ENCODE measurements at places on chromosomes 16 and 17.

DNA sequence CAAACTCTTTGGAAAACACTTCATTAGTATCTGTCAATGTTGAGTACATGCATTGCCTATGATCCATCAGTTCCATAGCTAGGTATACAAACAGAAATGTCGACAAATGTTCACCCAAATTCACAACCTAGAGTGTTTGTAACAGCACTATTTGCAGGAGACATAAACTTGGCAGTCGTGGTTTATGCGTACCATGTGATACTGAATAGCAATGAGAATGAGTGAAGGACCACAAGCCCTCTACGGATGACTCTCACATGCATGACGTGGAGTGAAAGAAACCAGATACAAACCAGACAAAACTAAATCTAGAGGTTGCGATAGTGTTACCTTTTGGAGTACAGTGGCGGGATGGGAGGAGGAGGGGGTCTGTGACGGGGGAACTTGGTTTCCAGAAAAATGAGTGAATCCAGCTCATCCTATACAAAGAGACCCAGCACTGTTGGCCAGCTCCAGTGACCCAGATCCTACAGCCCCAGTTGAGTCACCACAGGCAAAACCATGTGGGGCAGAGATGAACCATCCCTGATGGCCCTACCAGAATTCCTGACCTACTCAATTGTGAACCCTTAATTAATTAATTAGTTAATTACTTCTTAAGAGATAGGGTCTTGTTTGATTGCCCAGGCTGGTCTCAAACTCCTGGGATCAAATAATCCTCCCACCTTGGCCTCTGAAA is 15.9 kb upstream of the ULK2 start:
- DNase-seq = no peak

DNA sequence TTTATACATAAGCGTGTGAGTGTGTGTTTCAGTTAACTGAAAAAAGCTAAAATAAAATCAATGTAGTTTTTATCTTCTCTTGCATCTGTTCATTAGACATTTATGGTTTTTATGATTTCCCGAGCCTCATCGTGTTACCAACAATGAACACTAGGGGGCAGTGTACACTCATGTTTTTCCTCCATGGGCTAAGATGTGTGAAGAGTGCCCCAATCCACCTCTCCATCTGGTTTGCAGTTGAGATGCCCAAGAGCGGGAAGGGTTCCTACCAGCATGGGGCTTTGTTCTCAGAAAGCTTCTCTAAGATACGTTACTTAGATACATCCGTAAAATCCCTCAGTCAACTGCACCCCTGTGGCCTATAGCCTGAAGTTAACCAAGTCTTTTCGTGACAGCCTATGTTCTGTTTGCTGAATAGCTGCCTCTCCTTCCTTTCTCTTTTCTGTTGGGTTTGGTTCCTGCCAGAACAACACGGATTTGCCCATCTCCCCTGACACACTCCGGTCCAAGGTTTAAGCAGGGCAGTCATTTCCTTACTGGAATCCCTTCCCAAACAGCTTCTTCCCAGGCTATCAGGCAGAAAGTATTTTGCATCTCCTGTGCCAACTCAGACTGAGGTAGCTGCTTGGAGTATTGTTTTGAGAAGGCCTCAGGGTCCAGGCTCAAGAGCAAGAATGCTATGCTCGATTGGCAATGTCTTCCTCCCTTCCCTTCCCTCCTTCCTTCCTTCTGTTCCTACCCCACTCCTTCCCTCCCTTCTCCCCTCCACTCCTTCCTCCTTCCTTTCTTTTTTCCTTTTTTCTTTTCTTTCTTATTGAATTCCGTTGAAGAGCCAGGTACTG is 12.9 kb upstream of the ELAC2 start:
- peak; percentile 55 for DNase-seq

GRCh38 chr17:49681106-49681979 is 3.4 kb upstream of the SPOP start:
- DNase-seq = no peak

DNA sequence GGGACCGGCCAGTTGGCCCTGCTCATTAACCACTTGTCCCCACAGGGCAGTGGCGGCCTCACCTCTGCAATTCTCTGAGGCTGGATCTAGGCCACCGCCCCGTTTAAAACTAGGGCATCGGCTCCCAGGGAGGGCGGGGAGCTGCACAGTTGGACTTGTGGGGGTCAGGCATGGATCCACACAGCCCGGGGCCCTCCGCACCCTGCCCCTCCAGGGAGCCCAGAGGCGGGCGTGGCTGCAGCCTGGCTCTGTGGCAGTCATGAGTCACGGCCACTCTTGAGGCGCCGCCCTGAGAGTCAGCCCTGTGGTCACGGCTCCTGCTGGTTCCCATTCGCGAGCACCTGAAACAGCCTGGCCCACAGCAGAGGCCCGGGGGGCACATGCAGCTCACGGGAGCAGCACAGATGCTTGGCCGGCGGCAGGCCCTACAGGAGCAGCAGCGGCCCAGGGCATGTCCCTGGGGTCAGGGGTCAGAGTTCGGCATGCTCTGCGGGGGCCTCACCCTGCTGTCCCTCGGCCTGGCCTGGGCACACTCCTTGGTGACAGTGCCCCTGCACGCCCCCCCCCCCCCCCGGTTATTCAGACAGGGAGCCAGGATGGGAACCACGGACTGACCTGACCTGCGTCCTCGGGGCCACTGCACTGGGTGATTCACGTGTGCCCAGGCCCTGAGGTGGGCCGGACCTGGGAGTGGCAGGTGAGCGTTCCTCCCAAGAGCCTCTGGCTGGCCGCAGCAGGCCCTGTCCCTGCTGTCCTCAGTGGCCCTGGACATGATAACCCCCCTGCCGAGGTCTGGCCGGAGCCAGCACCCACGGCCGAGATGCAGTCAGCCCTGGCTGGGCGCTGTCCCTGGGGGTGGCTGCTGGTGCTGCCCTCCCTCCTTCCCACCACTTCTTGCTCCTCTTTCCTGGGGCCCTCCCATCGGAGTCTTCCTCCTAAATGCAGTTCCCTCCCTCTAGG is 8.2 kb downstream of the CAPN15 start:
- DNase-seq = no peak

DNA sequence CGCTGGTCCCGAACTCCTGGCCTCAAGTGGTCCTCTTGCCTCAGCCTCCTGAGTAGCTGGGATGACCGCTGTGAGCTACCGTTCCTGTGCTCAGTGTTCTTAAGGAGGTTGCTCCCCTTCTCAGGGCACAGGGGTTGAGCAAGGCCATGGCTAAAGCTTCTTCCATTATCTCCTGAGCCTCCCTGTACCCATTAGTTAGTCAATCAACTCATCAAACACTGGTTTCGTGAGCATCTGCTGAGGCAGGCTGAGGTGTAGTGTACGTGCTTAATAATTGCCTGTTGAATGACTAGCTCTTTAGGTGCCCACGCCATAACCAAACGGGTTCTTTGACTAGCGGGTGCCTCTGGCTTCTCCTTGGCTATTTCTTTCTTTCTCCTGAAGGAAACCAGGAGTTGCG is 11.7 kb downstream of the SGCA start:
- no peak for DNase-seq

GRCh38 chr16:88759245-88759975 is 25.6 kb downstream of the PIEZO1 start:
- DNase-seq = no peak

All from right hindlimb (tissue), 1 donor.